ENCODE measurements at places on chromosomes 6 and 20. TPM values are rescaled to one million over a fixed set of nuclear protein-coding genes. Genes with fewer than 3 reads are reported as not detected.

- H3K27ac ChIP-seq: no peak overlapping the region
- DNase-seq: peak; percentile 50
- no peak overlapping the region for H3K4me3 ChIP-seq
- no peaks in the 10 kb centered on the region for H3K36me3 ChIP-seq
- H3K4me1 ChIP-seq: no peaks in the 10 kb centered on the region
Observed at GRCh38 chr20:58511364-58511763, 3.8 kb downstream of the APCDD1L start.

DNA sequence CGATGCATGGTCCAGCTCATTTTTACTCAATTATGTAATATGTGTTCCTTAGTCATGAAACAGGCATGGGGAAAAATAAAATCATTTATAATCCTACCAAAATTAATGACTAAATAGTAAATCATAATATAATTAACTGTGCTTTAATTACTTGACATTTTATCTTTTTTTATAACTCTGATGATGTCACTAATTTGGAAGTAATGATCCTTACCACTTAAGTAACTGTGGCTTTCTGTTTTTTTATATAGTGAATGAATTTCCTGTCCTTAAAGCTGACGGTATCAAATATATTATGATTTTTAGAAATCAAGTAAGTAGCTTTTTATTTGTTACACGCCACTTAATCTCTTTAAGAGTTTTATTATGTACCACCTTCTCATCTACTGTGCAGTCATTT is 32.2 kb downstream of the CSE1L start:
- no peak overlapping the region for H3K27ac ChIP-seq
- H3K4me3 ChIP-seq: no peak overlapping the region
- H3K36me3 ChIP-seq: peaks cover 88% of the 10 kb centered on the region
- DNase-seq: no peak
- no peaks in the 10 kb centered on the region for H3K27me3 ChIP-seq
- no peaks in the 10 kb centered on the region for H3K4me1 ChIP-seq

ADGRF1 gene
- not detected for total RNA-seq

DNA sequence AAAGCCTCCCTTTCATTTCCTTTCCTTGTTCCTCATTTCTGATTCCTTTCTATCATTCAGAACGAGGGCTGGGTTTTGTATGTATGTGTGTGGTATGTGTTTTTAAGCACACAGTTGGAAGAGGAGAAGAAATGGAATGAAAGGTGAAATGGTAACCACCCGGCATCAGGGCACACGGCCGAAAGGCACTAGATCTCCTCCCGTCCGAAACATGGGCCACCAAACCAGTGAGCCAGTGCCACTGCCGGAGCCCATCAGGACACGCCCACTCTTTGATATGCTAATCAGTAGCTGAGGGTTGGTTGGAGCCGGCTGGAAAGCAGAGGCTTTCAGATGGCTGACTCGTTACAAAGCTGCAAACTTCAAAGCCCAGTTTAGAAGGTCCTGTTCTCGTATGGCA is 228.6 kb upstream of the JARID2 start:
- H3K27ac ChIP-seq: no peak overlapping the region
- H3K4me3 ChIP-seq: no peak overlapping the region
- DNase-seq: no peak
- no peaks in the 10 kb centered on the region for H3K4me1 ChIP-seq
- no peaks in the 10 kb centered on the region for H3K36me3 ChIP-seq
- H3K27me3 ChIP-seq: no peaks in the 10 kb centered on the region

PI16 gene
- total RNA-seq: 57.0 TPM

- no peaks in the 10 kb centered on the region for H3K27me3 ChIP-seq
- no peak overlapping the region for H3K4me3 ChIP-seq
- H3K27ac ChIP-seq: no peak overlapping the region
- no peak for DNase-seq
- H3K4me1 ChIP-seq: peaks cover 50% of the 10 kb centered on the region
Observed at GRCh38 chr6:163707387-163708355, 293.2 kb downstream of the QKI start.

All from esophagus muscularis mucosa (tissue), 4 donors.